ENCODE measurements at places on chromosomes 5 and 9.

DNA sequence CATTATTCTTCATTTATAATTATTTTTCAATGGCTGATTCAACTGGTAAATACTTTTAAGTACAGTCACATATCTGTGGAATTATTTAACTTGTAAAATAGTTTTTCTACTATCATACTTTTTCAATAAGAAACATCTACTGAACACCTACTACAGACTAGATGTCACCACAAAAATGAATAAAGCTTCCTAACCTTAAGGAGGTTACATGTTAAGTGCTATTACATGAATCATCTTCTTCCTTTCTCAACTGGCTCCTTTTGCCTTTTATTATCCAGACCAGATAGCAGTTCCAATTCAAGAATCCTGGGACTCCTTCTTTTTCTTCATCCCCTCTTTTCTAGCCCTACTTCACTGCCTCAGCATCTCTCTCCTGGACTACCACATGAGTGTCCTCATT lies 4.7 kb downstream of the PGGT1B start:
- no peak for DNase-seq

DNA sequence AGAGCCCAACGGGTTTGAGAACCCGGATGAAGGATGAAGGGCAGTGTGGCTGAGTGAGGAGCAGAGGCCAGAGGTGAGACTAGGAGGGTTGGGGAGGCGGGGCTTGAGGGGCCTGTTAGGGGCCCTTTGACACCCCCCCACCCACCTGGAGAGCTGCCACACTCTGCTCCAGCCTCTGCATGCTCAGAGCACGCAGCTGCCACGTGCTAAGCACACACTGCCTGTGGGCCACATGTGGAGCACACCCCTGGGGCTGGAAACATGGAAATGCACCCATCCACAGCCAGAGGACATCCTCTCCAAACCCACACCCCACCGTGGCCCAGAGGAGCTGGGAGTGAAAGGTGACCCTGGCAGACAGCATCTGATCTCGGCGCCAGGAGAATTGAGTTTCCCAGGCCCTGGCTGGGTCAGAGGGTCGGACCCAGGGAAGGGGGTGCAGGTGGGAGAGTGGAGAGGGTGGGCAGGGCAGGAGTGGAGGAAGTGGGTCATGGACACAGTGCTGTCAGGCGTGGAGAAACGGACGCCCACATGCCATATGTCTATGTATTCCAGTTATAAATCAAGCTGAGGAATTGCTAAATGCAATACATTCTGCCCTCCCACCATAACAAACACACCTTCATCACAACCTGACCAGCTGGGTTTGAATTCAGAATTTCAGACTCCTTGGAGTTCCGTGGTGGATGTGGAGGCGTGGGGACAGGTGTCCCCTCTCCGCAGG lies 5.9 kb downstream of the DNM1 start:
- DNase-seq: no peak

GRCh38 chr5:127519527-127519926 lies 2.1 kb downstream of the PRRC1 start:
- DNase-seq: no peak

DNA sequence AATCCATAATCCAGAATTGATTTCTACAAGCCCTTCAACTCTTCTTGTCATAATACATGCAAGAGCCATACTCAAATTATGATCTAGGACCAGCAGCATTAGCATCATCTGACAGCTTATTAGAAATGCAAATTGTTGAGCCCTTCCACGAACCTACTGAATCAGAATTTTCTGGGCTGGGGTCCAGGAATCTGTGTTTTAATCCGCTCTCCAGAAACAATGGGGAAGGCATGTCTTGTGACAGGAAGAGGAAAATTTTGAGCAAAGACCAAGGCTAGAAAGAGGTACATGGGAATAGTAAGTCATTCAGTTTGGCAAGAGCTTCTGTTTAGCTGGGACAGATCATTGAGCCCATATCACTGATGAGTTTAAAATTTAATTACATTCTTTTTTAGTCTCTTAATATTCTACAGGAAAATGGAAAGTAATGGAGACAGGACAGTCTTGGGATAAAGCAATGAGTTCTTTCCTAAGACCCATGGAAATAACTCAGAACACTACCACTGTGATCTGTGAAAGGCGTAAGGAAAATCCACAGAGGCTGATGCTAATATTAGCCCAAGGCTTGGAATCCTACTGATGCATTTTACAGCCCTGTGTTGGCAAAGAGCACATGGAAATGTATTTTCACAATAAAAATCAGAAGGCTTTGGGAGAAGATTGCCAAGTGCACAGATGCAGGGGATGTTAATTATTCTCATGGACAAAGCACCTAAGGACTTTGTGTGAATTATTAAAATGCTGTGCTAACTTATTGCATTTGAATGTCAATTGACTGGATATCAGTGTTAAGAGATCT lies 73.7 kb upstream of the STK32A start:
- no peak for DNase-seq
